ENCODE measurements at places on chromosomes 2 and 18. TPM values are rescaled to one million over a fixed set of nuclear protein-coding genes. Genes with fewer than 3 reads are reported as not detected.

The NT5DC4 gene
- total RNA-seq, result not detected

The NRP2 gene
- 2.4 TPM for total RNA-seq

The SMYD5 gene
- total RNA-seq, result 17.7 TPM

The BOLL gene
- total RNA-seq, result not detected

The LBH gene
- total RNA-seq, result 30.2 TPM

The HTR2B gene
- under 0.01 TPM for total RNA-seq

The KCNG2 gene
- total RNA-seq, result not detected

The ALPI gene
- not detected for total RNA-seq

The REG1B gene
- not detected for total RNA-seq

The REG3A gene
- total RNA-seq, result not detected

All from placental epithelial cell (primary cell).